ENCODE measurements at places on chromosomes 11 and 22.

DNA sequence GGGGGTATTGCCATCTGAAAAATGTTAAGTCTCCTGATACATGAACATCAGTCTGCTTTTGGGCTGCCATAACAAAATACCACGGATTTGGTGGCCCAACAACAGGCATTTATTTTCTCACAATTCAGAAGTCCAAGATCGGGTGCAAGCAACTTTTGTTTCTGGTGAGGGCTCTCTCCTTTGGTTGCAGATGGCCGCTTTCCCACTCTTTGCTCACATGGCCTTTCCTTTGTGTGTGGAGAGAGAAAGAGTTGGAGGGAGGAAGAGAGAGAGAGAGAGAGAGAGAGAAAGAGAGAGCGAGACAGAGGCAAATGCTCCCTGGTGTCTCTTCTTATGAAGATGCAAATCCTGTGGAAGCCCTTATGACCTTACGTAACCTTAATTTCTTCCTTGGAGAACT, 2.5 kb upstream of the KRTAP5-2 start:
- DNase-seq, result no peak

GRCh38 chr22:27154717-27155116, 497.3 kb downstream of the MIAT start:
- no peak for DNase-seq

DNA sequence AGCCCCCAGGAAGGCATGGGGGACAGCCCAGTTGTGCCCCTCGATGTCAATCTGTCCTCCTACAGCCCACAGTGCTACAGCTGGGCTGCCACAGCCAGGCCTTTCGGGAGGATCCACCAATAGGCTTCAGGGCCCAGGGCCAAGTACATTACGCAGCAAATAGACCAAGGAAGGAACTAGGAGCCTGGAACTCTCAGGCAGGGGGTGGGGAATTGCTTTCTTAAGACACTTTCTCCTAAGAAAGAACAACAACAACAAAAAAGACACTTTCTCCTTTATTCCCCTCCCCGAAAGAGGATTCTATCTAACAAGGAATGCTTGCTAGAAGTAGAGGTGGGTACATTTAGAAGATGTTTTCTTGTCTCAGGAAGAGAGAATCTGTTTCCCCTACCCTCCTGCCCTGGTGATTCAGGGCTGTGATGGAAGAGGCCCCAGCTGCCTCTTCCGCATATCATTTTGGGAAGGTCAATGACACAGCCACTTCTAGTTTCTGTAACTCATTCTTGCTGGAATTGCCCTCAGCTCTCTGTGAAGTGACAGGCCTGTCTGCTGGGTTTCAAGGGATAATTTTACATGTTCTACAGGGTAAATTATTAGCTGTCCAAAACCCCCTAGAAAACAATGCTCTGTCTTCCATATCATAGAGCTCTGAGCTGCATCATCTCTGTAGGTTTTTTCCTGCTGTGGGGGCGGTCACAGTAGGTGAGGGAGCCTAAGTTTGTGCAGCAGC, 6.0 kb upstream of the MALAT1 start:
- no peak for DNase-seq

DNA sequence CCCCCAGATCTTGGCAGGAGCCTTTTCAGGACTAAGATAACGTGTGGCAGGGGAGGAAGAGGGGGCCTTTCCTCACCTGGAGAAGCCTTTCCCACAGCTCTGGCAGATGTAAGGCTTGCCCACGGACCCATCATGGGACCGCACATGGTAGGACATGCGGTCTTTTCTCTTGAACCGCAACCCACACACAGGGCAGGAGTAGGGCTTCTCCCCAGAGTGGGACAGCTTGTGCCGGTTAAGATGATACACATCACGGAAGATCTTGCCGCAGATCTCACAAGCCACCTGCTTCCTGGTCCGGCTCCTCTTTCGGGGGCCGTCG, 1.9 kb downstream of the PATZ1 start:
- DNase-seq, result no peak

GRCh38 chr11:80122211-80122610, 681.4 kb upstream of the TENM4 start:
- no peak for DNase-seq

- no peak for DNase-seq
Observed at GRCh38 chr11:70066628-70067027, 11.5 kb upstream of the ANO1 start.

DNA sequence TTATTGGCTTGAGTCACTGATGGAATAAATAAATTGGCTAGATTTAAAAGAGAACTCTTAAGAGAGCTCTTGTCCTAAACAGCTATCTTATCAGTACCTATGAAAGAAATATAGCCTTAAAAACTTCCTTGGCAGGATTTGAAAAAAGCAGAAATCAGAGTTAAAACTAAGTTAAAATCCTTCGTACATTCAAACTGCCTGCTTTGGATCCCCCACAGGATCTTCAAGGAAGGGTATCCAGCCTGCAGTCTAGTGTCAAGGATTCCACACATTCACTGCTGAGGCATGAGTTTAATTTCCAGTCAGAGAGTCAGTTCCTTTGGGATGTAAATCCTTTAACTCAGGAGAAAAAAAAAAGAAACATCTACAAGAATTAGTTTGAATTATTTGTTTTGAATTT, 242.9 kb upstream of the UBASH3B start:
- no peak for DNase-seq

DNA sequence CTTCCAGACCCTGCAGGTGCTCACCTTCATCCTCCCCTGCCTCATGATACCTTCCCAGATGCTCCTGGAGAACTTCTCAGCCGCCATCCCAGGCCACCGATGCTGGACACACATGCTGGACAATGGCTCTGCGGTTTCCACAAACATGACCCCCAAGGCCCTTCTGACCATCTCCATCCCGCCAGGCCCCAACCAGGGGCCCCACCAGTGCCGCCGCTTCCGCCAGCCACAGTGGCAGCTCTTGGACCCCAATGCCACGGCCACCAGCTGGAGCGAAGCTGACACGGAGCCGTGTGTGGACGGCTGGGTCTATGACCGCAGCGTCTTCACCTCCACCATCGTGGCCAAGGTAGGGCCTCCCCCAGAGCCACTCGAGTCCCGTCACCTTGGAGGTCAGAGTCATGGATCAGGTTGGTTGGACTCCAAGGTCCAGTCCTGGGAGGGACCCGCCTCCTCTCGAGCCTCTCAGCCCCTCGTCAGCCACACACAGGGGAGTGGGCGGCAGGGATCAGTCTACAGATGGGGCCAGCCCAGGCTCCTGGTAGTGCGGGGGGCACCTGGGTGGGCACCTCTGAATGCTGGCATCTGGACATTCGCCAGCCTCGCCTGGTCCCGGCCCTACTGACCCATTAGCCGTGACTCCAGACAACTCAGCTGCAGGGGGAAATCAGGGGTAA, 34.8 kb upstream of the SLC22A12 start:
- no peak for DNase-seq

DNA sequence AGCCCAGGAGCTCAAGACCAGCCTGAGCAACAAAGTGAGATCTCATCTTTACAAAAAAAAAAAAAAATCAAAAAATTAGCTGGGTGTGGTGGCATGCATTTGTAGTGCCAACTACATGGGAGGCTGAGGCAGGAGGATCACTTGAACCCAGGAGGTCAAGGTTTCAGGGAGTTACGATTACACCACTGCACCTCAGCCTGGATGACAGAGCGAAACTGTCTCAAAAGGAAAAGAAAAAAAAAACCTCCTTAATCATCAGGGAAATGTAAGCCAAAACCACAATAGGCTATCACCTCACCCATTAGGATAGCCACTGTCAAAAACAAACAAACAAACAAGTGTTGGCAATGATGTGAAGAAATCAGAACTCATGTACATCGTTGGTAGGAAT, 13.4 kb downstream of the DGCR2 start:
- no peak for DNase-seq

DNA sequence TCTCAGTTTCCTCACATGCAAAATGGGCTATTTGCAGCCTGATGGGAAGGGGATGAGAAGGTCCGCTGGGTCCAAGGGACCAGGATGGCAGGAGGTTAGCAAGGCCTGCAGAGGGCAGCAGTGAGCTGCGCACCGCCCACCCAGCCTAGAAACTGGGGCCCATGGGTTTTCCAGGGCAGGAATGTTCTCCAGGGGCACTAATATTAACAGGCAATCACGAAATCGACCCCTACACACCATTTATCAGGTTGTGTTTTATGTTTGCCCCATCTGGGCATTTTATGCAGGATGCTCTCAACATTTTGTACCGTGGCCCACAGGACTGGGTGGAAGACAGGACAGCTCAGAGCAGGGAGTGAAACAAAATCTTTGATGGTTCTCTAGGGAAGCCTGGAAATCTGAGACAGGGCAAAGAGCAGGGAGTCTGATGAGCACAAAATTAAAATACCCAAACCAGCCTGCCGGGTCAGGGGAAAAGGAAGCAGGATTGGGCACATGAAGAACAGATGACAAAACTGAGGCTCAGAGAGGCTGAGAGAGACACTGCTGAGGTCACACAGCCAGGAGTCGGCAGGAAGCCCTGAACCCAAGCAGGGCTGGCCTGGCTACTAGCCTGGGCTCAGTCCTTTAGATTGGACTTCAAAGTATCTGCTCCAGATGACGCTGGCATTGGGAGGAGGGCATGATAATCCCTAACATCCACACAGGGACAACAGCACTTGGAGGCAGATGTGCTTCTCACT, 1.6 kb upstream of the BCR start:
- DNase-seq, result no peak

- DNase-seq, result no peak
Observed at GRCh38 chr11:110130642-110131238, 37.5 kb downstream of the ZC3H12C start.
